ENCODE measurements at places on chromosomes 1 and 21.
A peak's percentile ranks its signal among the peaks of the same experiment; 100 is the strongest.

GRCh38 chr1:204477036-204477740 lies 17.4 kb downstream of the PIK3C2B start:
- DNase-seq, result no peak

- no peak for DNase-seq
These were observed 121.7 kb downstream of the DMRTB1 start for GRCh38 chr1:53580739-53581475.

DNA sequence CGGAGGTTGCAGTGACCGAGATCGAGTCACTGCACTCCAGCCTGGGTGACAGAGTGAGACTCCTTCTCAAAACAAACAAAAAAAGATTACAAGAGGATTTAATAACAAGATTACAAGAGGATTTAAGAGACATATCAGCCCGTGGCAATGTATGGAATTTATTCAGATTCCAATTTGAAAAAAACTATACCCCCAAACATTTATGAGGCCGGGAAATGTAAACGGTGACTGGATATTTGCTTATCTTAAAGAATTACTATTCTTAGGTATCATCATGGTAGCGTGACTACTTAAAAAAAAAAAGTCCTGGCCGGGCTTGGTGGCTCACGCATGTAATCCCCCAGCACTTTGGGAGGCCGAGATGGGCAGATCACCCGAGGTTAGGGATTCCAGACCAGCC lies 21.2 kb upstream of the ELK4 start:
- no peak for DNase-seq

GRCh38 chr1:88698140-88698539 lies 14.1 kb downstream of the PKN2 start:
- peak; percentile 31 for DNase-seq

DNA sequence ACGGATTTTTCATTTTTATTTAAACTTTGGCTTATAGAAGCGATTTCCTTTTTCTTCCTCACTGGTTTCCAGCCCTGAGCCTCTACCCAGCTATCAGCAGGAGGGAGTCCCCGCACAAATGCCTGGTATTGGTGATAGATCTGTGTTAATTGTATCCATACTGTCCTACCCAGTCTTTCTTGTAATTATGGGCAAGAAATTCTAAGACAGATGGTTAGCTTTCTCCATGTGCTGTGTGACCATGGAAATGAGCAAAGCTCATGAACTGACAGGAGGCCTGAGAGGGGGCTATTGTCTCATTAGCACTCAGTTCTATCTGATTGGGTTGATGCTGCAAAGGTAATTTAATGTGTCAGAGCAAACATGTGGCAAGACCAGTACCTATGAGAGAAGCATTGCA lies 108.1 kb upstream of the IVNS1ABP start:
- DNase-seq, result no peak

DNA sequence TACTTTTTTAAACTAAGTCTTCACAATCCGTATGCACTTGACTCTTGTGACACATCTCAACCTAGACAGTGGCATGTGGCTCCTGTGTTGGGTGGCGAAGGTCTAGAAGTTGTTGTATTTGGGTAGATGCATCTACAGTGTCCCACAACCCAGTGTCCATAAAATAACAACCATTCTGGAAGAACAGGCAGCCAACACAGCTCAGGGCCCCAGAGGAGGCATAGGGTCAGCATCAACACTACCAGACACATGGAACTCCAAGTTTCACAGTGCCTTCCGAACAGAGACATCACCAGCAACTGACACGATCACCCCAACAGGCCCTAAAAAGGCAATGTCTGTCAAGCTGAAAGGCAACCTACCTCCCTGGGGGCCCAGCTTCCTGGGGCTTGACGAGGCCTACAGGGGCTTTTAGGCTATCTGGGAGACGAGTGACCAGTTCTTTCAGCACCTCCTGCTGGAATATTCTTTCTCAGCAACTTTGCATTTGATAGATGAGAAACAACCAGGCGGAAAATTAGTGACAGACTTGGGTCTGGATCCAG lies 5.6 kb downstream of the SH3BP5L start:
- no peak for DNase-seq

DNA sequence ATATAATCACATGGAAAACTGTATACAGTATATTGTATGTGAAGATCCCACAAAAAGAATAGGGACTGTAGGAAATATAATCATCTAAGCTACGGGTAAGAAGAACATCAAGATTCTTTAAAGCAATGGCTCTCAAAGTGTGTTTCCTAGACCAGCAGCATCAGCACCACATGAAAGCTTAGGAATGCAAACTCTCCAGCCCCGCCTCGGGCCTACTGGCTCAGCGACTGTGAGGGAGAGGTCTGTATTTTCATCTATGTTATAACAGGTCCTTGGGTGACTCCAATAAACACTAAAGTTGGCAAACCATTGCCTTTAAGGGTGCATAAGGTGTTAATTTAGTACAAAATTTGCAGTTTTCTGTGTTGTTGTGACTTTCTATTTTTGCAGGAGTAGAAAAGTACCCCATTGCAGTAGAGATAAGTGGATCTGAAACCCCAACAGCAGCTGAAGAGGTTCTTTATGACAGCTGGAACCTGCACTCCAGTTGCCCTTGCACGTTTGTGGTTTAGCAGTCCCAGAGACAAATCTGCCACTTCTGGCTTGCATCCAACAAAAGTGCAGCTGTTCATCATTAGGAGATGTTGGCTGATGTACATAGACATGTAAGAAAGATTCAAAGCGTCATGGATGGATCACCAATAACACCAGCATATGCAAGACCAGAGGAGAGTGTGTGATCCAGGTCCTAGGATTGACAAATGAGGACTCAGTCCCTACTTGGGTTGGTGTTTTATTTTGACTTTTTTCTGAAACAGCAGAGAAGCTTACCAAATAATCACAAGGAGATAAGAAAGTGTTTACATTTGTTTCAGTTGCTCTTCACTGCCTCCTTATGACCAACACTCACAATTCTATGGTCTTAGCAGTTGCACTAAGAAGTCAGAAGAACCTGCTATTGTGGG lies 15.9 kb upstream of the IFNAR1 start:
- no peak for DNase-seq

- no peak for DNase-seq
These were observed 106.5 kb upstream of the SLC45A1 start for GRCh38 chr1:8211251-8211882.

DNA sequence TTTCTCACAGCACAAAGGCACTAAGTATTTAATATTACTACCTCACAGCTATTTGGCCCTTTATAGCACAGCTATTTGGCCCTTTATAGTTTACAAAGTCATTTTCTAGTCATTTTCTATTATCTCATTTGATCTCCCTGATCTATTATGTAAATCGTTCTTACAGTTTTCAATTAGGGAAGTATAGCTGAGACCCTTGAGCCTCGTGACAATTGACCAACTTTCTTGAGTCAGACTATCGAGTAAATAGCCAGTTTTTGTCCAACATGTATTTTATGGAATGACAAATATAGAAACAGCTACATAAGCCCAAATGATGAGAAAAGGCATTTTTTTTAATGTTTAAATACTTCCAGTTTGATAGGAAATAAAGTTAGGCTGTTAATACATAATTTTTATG lies 7.0 kb upstream of the ANGPTL1 start:
- DNase-seq, result no peak

DNA sequence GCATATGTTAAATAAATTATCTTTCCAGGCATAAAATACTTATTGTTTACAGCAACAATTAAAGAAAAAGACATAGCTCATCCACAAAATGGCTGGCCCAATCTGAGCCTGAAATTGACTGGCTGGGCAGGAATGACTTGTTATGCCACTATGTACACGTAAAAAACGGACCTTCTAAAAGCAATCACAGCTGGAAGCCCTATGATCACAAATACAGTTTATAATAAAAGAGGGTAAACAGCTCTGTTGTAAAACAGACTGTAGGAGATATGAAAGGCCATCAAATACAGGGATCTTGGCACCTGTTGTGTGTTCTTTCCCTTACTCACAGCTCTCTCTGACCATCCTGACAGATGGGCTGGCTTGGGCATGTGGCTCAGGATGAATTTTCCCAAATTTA lies 70.5 kb upstream of the DMRTA2 start:
- no peak for DNase-seq

DNA sequence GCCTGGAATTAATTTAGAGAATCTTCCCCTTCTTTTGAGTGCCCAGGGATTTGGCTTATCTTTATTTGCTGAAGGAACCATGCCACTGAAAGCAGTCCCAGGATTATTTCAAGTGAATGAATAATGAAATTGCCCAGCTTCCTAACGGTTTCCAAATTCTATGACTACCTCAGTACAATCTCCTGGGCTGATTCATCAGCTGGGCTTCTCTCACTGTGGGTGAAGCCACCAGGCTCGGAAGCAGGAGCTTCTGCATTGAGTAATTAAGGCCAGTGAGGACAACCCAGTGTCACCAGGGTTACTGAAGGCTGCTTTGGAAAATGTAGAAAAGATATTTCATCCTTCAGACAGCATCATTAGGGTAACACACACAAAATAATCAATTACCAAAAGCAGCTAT lies 169.8 kb downstream of the DAB1 start:
- DNase-seq, result no peak

GRCh38 chr21:31151156-31152045 lies 113.1 kb upstream of the KRTAP19-8 start:
- DNase-seq, result no peak

- no peak for DNase-seq
These were observed 494.2 kb downstream of the KIF26B start for GRCh38 chr1:245648749-245649522.

GRCh38 chr1:243910607-243911006 lies 60.6 kb upstream of the AKT3 start:
- DNase-seq, result no peak

GRCh38 chr1:115865704-115866380 lies 24.9 kb upstream of the NHLH2 start:
- DNase-seq, result peak; percentile 12

DNA sequence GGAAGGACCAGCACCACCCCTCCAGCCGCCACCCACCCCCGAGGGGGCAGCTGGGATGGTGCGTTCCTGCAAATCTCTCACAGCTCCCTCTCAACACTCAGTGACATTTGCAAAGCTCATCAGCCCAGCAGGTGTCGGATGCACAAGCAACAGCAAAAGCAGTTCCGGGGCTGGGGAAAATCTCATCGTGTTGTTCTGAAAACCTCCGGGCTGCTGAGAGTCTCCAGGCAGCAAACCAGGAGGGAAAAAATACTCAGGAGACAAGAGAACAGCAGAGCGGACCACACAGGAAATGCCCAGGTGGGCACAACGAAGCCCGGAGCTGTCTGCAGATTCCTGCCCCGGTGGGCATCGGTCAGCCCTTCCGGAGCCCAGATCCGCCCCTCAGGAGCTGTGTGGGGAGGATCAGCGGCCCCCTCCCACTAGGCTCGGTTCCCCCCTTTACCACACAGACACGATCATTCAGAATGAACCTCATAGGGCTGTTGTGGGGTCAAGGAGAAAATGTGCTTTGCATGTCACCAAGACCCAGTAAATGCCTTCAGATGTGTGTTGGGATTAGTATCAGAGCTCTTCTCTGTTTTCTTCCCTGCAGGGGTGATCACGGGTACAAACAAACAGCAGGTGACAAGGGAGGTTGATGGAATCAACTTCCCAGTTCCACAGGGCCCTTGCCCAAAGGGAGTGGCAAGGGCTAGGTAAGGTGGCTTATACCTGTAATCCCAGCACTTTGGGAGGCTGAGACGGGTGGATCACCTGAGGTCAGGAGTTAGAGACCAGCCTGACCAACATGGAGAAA lies 127.0 kb upstream of the TIAM1 start:
- DNase-seq, result no peak

DNA sequence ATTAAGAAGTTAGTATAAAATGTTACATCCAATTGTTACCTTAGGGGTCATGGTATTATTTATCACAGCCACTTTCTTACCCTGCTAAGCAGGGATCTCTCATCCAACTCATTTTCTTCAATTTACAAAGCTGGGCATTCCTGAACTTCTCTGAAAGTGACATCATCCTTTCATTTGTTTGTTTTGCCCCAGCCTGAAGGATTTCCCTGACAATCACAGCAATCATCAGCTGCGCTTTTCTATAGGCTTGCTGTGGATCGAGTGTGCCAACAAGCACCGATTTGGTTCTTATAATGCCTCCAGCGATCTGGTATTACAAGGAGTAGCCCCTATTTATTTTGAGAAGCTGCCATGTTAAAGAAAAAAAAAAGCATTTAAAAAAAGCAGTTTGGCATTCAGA lies 240.2 kb downstream of the USH2A start:
- peak; percentile 57 for DNase-seq

DNA sequence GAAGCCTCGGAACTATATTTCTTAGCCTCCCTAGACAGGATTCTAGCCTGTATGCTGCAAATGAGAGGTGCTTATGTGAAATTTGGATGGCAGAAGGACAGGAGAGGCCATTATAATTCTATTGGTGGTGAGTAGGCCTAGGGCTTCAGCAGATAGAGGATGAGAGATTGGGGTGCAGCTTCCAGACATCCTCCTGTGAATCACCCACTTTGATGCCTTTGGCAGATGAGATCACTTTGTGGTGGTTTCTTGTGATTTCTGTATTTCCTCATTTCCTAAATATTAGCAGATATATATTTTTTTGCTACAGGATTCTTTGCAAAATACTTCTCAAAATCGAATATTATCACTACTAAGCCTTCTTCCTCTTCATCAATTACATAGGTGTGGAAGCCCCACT lies 37.3 kb downstream of the MFSD2A start:
- DNase-seq, result peak; percentile 79

- no peak for DNase-seq
These were observed 81.8 kb downstream of the KIF1B start for GRCh38 chr1:10292188-10292587.

GRCh38 chr1:226706684-226707083 lies 32.4 kb downstream of the ITPKB start:
- DNase-seq, result no peak

GRCh38 chr1:186440584-186440983 lies 20.3 kb downstream of the PDC start:
- DNase-seq, result peak; percentile 2

- DNase-seq, result no peak
These were observed 107.8 kb downstream of the LYST start for GRCh38 chr1:235758931-235759330.

DNA sequence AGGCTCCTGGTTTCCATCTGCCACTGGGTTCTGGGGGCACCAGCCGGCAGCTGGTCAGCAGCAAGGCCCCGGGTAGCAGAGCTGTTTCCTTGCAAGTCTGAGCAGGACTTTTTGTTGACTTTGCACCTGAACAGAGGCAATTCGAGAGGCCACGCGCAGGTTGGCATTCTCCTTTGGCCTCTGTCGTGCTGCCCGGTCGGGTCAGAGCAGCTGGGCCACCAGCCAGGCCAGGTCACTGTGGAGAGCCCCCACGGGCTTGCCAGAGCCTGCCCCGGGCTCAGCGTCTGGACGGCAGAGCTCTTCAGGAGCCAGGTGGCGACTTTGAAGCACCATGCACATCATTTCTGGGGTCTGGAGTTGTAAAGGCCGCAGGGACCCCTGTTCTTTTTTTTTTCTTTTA lies 28.4 kb upstream of the TMEM52 start:
- DNase-seq, result no peak

- no peak for DNase-seq
These were observed 117.4 kb upstream of the ATP1A1 start for GRCh38 chr1:116255486-116256285.

Data from HCEC 1CT (cell line).